ENCODE measurements at places on chromosomes 6 and 20.

DNA sequence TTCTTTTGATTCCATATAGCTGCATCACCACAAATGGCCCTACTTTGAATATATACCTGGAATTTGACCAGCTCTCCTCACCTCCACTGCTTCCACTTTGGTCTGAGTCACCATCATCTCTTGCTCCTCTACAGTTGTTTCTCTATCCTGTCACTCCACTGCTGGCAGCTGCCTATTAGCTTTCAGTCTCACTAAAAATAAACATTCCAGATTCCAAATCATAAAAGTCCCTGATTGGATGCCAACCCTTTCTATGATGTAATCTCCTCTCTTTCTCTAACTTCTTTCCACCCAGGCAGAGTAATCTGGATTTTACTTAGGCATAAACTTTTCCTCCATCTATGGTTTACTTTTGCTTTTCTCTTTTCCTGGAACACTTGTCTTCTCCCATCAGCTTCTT is 49.1 kb downstream of the RFPL4B start:
- DNase-seq, result peak; percentile 16

GRCh38 chr6:25619217-25619616 is 32.8 kb upstream of the SCGN start:
- no peak for DNase-seq

- DNase-seq, result peak; percentile 100
Measured at GRCh38 chr6:37244430-37245310, 12.9 kb upstream of the TBC1D22B start.

DNA sequence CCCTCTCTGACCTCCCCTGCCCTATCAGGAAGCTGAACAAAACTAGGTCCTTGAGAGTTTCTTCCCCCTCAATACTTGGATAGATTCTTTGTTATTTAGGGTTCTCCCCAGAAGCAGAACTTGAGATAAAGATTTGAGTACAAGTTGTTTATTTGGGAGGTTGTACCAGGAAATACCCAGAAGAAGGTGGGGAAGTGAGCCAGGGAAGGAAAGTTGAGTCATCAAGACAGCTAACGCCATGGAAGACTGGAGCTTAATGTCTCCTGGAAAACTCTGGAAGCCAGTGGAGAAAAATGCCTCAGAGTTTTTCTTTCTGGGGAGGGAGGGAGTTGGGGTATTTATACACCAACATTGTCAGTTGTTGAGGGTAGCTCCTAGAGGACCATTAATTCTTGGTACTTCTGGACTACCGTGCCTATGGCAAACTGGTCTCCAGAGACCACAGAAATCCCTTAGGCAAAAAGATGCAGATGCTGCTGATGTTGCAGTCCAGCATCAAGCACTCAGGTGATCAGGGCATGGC is 102.6 kb upstream of the ZFP64 start:
- DNase-seq, result peak; percentile 10

DNA sequence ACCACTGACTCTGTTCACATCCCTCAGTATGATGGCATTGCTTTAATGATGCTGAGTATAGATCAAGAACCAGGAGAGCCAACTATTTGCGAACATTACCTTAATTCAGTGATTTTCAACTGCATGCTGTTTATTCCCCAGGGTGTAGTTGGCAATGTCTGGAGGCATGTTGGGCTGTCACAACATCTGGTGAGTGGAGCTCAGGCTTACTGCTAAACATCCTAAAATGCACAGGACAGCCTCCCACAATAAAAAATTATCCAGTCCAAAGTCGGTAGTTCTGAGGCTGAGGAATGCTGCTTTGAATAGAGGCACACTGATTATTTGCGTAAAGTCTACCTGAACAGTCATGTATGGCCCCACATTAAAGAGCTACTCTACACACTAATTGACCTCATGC is 94.8 kb upstream of the OPRM1 start:
- DNase-seq, result no peak

DNA sequence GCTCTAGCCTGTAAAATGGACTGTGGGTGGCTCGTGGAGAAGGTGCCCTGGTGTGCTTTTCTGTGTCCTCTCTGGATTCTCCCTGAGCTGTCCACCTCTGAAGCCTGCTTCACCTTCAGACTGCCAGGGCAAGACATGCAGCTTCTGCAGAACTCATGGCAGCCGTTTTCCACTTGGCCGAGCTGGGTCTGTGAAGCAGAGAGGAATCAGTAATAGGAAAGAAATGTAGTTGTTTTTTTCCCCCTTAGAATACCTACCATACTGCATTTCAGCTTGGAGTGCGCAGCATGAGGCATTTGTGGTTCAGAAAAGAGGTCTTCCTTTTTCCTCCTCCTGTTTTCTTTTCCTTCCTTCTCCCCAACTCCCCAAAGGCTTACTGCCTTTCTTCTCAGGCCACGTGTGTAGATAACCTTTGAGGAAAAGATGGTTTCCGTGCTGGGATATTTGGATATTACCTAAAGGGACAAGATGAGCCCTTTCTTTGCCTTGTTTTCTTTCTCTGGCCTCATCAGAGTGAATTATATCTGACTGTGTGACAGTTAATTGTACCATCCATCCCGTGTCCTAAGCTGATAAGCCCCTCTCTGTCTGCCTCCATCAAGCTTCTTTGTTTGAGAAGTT is 39.4 kb downstream of the RREB1 start:
- DNase-seq, result no peak

DNA sequence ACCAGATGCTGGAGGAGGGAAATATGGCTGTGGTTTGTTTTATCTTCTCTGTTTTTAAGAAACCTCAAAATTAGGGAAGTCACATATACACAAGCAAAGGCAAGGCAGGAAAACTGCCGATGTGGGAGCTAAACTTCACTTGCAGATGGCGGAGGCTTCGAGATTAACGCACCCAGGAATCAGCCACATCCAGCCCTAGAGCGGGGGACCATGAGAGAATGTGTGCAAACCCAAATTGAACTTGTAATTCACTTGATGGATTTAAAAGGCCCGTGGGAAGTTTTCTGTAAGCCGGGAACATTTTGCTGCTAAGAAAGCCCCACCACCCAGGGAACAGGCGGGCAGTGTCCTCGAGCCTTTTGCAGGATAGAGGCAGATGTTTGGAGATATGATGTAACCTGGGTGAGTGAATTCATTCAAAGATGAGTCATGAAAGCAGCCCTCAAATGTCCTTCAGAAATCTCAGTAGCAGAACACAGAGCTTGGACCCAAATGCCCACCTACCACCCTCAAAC is 39.9 kb downstream of the PREX1 start:
- peak; percentile 10 for DNase-seq
